CD4-positive, alpha-beta T cell treated with Interleukin-10 for 1 hour (primary cell): ENCODE measurements at places on chromosomes 5 and 9.

DNA sequence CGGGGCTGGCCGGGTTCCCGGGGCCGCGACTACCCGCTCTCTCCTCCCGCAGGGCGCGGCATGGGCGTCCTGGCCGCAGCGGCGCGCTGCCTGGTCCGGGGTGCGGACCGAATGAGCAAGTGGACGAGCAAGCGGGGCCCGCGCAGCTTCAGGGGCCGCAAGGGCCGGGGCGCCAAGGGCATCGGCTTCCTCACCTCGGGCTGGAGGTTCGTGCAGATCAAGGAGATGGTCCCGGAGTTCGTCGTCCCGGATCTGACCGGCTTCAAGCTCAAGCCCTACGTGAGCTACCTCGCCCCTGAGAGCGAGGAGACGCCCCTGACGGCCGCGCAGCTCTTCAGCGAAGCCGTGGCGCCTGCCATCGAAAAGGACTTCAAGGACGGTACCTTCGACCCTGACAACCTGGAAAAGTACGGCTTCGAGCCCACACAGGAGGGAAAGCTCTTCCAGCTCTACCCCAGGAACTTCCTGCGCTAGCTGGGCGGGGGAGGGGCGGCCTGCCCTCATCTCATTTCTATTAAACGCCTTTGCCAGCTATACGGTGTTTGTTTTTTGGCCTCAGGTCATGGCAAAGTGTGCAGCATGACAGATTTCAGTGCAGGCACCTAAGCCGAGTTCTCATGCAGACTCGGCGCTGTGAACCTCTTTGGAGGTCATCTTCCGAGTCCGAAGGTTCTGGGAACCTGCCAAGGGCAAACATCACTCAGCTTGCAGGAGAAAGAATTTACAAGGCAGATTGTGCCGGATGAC lies 516 bp downstream of the MRPL41 start:
- no peak for DNase-seq

DNA sequence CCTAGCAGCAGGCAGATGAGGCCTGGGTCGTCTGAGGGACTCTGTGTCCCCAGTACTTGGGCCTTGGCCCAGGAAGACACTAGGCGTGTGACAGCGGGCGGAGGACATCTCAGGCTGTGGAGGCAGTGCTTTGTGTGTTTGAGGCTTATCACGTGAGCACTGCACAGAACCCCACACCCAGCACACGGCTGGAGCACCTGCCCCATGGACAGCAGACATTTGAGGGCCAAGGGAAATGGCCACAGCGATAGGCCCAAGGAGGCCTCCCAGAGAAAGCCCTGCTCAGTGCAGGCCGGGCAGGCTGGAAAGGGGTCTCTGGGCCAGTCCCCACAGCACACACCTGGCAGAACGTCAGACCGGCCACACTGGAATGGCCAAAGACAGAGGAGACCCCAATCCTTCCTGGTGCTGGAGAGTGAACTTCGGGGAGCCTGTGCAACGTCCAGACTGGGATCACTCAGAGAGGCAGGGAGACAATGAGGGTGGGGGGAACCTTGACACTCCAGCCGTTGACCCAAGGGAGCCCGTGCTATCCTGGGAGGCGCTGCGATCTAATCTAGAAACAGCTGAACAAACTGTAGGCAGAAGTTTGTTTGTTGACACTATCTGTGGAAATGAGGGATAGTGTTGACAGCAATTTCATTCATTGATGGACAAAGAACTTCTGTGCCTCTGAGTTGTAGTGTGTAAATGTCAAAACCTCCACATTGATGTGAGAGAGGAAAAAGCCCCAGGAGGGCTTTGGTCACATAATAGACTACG lies 19.6 kb upstream of the FLT4 start:
- DNase-seq: no peak

DNA sequence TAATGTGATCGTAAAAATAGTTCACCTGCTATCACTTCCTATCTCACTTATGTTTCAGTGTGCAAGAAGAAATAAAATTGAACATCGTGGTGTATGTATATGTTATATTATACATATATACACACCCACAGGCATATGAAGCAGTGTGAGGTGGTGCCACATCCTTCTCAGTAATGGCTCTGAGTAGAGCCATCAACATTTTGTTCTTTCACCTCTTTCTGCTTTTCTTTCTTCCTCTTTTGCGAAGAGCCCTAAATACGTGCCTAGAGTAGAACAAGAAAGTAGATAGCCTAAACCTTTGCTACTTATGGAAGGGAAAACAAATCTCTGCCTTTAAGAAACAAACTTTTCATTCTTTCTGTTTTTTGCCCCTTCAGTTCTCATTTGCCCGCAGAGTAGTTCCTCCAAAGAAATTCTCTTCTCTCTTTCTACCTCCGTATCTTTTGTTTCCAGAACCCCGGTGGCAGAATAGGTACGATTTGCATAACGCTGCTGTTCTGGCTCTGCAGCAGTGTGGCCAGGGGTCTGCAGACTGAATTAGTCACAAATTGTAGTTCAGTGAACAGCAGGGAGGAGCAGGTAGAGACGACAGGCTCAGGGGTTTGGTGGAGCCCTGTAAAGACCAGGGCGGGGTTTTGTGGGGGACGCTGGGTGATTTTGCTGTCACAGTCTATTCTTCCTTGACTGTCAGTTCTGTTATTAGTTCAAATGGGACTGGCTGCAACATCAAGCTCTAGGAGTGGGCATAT lies 40.5 kb upstream of the PJA2 start:
- no peak for DNase-seq

DNA sequence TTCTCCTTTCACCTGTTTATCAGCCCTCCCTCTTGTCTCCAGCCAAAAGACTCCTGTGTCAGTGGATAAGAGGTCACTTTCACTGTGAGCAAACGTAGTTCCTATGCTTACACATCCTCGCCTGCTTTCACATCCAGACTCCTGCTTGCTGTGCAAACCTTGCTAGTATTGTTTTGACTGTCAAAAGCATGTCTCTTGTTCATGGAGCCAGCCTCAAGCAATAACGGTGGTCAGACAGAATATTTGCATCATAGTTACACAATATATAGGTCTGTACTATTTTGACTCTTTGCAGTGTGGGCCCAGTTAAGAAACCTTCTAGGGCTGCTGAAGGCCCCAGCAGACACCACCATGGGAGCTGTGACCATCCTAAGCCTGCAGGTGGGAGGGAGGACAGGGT lies 420.0 kb downstream of the SEMA5A start:
- no peak for DNase-seq

- DNase-seq: no peak
These were observed 29.4 kb downstream of the OLFM1 start for GRCh38 chr9:135116881-135117280.

DNA sequence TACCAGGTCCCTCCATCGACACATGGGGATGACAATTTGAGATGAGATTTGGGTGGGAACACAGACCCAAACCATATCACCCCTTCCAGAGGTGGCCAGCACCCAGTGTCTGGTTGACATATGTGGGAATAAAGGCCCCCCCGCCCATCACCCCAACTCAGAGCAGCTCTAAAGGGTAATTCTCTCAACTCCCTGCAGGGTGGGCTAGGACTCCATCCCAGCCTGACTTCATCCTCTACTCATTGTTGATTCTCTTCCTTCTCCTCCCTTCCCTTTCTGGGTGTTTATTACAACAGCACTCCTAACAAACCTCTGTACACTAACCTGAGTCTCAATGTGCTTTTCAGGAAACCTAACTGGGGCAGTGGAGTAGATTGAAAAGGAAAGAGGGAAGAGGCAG lies 339.9 kb downstream of the ACTL7B start:
- no peak for DNase-seq

DNA sequence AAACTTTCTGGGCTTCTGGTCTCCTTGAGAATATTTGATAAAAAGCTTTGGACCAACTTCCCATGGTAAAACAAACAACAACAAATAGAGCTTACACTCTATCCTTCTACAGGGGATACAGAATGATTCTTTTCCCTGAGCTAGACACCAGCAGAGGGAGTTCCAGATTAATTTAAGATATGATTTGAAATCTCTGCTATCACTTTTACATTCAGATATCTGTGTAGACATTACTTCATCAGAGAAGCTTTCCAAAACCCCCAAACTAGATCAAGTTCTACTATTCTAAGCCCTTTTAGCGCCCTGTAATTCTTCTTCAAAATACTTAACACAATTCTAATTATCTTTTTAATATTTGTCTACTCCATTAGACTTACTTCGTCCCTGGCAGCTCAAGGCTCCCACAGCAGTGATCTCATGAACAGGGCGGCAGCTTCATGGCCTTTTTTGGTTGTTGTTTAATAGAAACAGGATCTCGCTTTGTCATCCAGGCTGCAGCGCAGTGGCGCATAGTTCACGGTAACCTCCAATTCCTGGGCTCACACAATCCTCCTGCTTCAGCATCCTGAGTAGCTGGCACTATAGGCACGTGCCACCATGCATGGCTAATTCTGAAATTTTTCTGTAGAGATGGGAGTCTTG lies 955 bp upstream of the GALNT12 start:
- DNase-seq: no peak

DNA sequence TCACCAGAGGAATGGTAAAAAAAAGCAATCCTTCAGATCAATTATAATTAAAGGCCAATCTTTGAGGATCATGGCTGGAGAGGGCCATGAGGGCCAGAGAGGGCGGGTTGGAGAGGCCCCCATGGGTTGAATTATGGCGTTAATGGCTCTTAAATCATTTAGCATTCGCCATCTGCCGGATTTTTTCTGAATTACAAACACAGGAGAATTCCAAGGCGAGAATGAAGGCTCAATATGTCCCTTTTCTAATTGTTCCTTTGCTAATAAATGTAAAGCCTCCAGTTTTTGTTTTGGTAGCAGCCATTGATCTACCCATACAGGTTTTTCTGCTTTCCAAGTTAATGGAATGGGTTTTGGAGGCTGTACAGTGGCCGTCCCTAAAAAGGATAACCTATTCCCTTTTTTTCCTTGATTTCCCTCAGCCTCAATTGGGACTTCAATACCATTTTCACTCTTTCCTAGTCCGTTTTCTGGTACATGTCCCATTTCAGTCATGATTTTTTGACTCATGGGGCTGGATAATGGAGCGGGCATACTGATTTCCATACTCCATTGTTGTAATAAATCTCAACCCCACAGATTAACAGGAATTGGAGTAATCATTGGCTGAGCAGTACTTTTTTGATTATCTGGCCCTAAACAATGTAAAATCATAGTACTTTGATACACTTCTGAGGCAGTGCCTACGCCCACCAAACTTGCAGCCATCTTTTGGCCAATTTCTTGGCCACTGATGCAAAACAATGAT lies 6.7 kb upstream of the TMEM141 start:
- peak; percentile 47 for DNase-seq

GRCh38 chr5:131262953-131263541 lies 806 bp upstream of the CDC42SE2 start:
- peak; percentile 46 for DNase-seq
